Effector memory CD8-positive, alpha-beta T cell (primary cell): ENCODE measurements at places on chromosomes 2 and 18.
A peak's percentile ranks its signal among the peaks of the same experiment; 100 is the strongest.

GRCh38 chr2:69116438-69116837 lies 103.5 kb downstream of the ANTXR1 start:
- no peak for DNase-seq

DNA sequence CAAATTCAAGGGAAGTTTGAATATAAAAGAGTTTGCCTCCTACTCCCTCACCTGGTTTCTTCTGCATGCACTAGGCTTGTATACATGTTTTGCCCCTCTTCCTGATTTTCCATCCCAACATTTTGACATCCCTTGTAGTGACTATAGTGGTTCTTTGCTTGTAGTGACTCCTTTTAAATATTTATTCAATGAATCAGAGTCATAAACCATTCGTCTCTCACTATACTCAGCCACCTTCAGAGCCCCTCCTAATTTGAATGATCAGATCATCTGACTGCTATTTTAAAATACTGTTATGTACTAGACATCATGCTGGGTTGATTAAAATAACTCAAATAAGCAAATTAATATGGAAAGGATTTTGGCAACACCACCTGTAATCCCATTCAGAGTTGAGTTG lies 492.1 kb upstream of the PIK3C3 start:
- no peak for DNase-seq

- no peak for DNase-seq
Measured at GRCh38 chr18:35174093-35174731, 66.6 kb upstream of the ZNF397 start.

GRCh38 chr2:37084797-37085196 lies 479 bp downstream of the GPATCH11 start:
- DNase-seq: no peak

GRCh38 chr18:31660763-31661162 lies 23.6 kb downstream of the B4GALT6 start:
- no peak for DNase-seq

- no peak for DNase-seq
Measured at GRCh38 chr2:80169811-80170594, 134.5 kb downstream of the LRRTM1 start.

DNA sequence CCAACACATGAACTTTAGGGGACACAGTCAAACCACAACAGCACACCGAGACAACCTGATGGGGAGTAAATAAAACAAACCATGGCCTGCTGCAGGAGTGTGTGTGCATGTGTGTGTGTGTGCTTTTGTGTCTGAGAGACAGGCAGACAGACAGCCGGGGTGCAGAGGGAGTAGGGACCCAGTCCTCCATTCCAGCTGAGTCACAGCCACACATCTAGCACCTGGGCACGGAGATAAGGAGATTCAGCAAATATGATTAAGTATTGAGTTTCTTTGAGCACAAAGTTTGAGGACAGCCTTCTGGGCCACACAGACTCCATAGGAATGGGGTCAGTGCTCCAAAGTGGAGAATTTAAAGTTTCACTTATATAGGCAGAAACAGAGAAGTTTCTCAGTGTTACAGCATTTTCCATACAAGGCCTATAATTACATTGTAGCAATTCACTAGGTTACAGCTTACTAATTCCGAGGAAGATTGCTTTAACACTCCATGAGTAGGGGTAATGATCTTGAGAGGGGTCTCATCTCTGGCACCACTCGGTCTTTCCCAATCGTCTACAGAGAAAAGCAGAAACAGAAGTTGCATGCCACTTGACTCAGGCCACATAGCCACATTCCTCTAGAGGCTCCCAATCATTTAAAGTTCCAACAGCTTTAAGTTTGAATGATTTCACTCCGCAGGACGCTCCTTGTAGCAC lies 30.8 kb upstream of the PRLH start:
- no peak for DNase-seq

- DNase-seq: no peak
Measured at GRCh38 chr18:50720325-50720674, 99.5 kb downstream of the MRO start.

- DNase-seq: no peak
Measured at GRCh38 chr2:126677176-126677538, 21.2 kb downstream of the GYPC start.

DNA sequence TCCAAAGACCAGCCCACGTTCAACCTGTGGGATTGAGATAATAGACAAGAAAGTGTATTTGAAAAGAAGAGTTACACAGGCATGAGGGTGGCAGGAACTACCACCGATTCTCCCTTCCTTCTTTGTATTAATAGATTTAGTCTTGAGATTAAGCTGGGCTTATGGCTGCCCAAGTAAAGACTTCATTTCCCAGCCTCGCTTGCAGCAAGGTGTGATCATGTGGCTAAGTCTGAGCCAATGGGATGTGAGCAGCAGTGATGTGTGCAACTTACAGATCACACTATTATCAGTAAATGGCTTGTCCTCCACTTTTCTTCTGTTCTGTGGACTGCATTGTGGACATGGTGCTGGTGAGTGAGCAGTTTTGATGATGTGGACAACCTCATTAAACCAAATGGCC lies 101.7 kb downstream of the POLR1A start:
- no peak for DNase-seq

- DNase-seq: no peak
Measured at GRCh38 chr2:47060652-47061170, 94.4 kb downstream of the STPG4 start.

DNA sequence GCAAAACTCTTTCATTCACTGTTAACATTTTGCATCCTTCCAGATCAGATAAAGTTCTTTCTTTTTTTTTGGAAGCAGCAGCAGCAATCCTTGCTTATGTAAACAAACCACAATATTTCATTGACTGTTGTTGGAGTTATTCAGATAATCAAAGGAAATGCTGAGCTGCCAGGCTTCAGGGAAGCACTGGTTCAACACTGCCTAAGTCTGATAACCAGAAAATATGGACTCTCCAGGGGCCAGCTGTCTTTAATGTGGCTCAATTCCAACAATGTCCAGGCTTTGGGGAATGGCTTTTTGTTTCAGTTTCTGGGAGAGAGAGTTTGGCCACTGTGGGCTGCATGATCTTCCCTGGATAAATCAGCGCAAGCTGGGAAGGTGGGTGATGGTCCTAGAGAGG lies 354.3 kb downstream of the AKAIN1 start:
- DNase-seq: no peak

DNA sequence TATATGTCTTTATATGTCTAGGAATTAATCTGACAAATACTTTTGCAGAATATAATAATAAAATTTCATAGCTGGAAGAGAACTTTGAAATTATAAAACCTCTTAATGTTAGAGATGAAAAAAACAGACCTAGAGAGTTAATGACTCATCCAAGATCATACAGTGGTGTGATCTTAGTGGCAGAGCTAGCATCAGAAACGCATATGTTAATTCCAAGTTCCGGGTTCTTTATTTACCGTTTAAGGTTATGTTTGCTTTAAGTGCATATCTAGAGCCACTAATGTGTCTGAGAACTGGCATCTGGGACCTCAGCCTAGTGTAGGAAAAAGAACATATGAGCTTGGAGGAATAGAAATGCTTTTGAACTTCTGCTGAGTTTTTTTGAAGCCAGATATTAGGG lies 24.3 kb downstream of the CERS6 start:
- DNase-seq: no peak

GRCh38 chr2:10166676-10167292 lies 44.2 kb downstream of the RRM2 start:
- DNase-seq: no peak

DNA sequence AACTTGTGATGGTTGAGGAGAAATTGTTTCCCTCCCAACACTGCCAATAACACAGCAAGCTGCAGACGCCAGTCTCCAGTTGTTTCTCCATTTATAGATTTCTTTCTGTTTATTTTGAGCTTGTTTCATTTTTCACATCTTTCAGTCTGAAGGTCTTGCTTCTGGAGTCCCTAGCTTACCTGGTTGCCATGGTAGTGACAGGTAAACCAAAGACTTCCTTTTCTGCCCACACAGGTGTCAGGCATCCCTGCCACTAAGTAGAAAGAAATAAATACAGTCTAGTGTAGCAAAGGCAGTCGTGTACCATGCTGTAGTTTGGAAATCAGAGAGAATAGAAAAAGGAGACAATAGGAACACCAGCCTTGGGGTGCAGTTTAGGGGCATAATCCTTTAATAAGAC lies 82.8 kb downstream of the MARCHF4 start:
- no peak for DNase-seq

DNA sequence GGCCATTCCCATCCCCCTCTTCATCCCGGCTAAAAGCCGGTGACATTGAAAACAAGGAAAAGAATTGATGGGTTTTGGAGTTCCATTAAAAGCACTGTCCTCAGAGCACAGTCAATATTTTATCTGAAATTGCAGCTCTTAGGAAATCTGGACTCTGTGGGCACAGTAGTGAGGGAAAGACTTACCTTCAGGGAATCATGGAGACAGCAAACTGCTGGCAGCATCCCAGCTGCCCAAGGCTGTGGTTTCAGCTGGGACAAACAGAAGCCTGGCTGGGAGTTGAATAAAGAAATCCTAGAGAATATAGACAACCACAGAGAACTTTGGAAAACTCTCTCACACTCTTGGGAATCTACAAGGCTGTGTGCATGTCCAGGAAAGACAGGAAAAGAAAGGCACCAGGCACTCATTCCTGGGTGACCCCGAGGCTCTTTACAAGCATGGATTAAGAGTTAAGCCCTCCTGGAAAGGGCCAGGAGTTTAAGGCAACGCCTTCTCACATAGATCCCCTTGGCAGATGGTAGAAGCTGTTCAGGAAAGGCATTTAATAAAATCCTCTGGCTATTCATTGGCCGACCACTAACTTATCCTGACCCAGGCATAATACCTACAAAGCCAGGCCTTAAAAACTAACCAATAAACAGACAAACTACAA lies 255.1 kb downstream of the MYT1L start:
- DNase-seq: no peak

- DNase-seq: peak; percentile 2
Measured at GRCh38 chr2:212863185-212863588, 288.2 kb downstream of the IKZF2 start.

- no peak for DNase-seq
Measured at GRCh38 chr2:19898592-19899329, 3.0 kb downstream of the TTC32 start.

GRCh38 chr18:40094441-40094840 lies 1860.6 kb upstream of the PIK3C3 start:
- DNase-seq: no peak

- DNase-seq: no peak
Measured at GRCh38 chr2:149346272-149346671, 15.9 kb downstream of the LYPD6 start.

DNA sequence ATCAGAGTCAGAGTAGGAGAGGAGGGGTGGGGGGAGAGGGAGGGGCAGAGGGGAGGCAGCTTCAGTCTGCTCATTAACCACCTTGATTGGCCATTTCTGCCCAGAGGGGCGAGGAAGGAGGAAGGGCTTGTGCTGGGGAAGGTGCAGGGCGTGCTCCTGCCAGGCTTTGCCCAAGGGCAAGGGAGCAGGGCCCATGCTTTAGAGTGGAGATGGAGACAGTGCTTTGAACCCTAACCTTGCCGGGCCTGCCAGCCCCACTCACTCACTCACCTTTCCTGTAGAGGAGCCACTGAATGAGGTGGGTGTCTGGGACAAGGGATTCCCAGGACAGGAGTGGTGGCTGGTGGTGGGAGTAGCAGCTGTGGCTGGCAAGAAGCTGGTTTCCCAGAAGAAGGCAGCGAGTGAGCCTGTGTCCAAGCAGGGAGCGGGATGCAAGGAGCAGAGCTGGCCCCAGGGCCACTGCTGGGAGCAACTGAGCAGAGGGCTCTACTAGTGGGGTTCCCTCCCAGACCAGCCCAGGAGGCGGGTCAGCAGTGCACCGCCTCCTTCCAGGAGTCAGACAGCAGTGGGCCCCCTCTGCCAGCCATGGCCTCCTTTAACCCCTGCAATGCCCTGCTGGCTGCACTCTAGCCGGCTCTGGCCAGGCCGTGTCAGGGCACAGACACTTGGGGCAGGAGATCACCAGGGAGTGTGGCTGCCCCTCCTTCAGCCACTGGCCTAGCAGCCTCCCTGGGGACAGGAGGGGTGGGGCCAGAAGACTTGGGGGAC lies 3.6 kb upstream of the RUFY4 start:
- no peak for DNase-seq
